Hematopoietic multipotent progenitor cell treated with erythropoietin and hydrocortisone succinate and interleukin-3 and kit ligand, for 6 days (in vitro differentiated cells): ENCODE measurements at places on chromosomes 1 and 21.

DNA sequence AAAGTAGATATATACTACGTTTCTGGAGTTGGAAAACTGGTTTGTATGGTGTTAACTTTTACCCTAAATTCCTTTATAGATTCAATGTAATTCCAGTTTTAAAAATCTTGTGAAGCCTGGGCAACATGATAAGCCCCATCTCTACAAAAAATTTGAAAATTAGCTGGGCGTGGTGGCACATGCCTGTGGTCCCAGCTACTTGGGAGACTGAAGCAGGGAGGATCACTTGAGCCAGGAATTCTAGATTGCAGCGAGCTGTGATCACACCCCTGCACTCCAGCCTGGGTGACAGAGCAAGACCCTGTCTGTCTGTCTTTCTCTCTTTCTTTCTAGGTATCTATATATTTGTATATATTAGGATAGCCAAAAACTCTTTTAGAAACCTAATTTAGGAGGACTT lies 141.9 kb downstream of the CLEC20A start:
- DNase-seq: no peak

GRCh38 chr1:82366689-82367088 lies 566.0 kb downstream of the ADGRL2 start:
- no peak for DNase-seq

- peak; percentile 35 for DNase-seq
Observed at GRCh38 chr1:201791779-201792173, 37.2 kb upstream of the IPO9 start.

- no peak for DNase-seq
Observed at GRCh38 chr1:185368313-185368855, 51.3 kb upstream of the IVNS1ABP start.

DNA sequence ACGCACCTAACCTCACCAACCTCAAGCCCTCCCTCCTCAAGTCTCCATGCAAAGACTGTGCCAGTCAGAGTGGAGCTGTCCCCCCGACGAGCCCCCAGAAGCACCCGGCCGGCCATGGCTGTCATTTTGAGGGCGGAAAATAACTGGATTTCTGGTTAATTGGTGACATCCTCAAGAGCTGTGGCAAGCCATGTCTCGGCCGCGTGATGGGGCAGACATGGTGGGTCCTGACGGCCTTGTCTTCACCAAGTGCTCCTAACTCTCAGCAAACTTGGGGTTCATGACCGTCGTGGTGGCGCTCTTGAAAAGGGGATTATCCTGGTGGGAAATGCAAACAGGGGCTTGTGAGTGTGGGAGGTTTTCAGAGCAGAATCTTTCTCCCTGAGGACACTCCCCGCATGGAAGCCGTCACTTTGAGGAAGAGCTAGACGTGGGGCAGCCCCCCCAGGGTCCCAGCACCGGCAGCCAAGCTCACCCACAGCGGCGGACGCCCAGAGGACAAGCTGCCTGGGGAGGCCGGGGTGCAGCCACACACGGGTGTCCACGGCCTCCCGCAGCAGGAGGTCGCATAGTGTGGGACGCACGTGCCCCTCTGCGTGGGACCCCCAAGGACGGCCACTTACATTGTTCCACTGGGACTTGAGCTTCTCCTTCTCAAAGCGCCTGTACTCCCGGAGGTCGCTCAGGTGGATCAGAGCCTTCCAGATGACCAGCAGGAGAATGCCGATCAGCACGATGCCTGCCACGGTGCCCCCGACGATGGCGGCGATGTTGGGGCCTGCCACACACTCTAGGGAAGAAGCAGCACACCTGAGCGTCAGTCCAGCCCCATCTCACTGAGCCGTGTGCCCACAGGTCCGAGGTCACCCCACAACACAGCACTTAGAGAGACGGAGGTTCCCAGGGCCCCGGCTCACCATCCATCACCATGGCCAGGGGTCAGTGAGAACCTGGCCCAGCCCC lies 12.9 kb upstream of the PTTG1IP start:
- no peak for DNase-seq

DNA sequence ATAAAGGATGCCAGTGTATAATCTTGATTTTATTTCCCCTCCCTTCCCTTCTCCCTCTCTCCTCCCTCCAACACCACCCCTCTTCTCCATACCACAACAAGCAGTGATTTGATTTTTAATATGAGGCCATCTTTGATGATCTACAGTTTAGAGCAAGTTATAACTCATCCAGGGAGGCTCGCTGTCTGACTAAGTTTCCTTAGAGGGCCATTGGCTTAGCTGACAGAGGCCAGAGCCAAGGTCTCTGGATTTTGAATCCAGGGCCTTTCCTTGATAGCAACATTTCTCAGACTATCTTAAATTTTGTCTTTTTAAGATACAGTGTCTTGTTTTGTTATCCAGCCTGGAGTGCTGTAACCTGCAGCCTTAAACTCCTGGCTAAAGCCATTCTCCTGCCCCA lies 431.0 kb upstream of the USP24 start:
- no peak for DNase-seq

DNA sequence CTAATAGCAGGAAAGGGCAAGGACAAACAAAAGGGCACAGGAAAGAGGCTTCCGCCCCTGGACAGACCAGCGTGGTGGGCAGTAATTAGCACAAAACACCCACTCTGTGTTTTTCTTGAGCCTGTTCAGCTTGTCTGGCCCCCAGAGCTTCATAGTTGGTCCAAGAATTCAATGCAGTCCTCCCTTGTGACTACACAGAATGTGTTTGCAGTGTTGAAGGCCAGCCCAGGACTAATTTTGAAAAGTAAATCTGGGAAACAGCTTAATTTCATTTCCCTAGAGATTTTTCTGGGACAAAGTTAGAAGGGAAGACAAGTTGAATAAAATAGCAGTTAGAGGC lies 49.2 kb upstream of the LMO4 start:
- DNase-seq: no peak

DNA sequence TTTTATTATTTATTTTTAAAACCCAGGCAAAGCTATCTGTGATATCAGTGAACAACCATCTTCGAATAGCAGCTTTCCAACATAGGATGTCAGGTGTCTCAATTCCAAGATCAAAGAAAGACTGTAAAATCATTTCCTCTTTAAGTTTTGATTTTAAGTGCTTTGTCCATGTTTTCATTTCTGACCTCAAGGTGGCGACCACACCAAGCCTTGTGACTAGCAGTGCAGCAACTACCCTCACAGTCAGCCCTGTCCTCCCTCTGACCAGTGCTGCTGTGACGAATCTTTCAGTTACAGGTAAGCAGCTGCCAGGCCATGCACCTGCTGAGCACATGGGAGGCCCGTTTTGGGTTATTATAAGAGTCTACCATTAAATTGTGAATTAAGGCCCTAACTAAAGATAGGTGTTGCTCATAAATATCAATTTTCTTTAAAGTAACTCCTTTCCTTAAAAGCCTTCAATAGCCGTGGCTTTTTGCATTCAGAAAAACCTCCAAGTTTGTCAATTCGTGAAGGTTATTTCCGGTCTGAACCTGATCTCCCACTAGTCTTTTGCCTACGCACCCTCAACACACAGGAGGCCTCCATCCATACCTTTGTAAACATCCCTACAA lies 117.0 kb downstream of the CD247 start:
- peak; percentile 70 for DNase-seq

- DNase-seq: no peak
Observed at GRCh38 chr1:71054791-71055190, 7.2 kb upstream of the PTGER3 start.

- no peak for DNase-seq
Observed at GRCh38 chr1:222784916-222785315, 29.9 kb upstream of the DISP1 start.

- DNase-seq: no peak
Observed at GRCh38 chr1:214548988-214549387, 2.4 kb downstream of the PTPN14 start.

GRCh38 chr21:46284077-46284644 lies 1.2 kb downstream of the MCM3AP start:
- DNase-seq: peak; percentile 41

- no peak for DNase-seq
Observed at GRCh38 chr1:90622666-90623065, 94.4 kb downstream of the BARHL2 start.

- no peak for DNase-seq
Observed at GRCh38 chr1:184562806-184563205, 176.0 kb downstream of the C1orf21 start.

- DNase-seq: no peak
Observed at GRCh38 chr1:43348809-43349593, 9.8 kb upstream of the CDC20 start.

- DNase-seq: no peak
Observed at GRCh38 chr1:72759486-72759885, 477.1 kb upstream of the NEGR1 start.

- DNase-seq: no peak
Observed at GRCh38 chr1:40808002-40808401, 24.4 kb downstream of the KCNQ4 start.

GRCh38 chr1:61536174-61537108 lies 188.5 kb downstream of the TM2D1 start:
- no peak for DNase-seq

DNA sequence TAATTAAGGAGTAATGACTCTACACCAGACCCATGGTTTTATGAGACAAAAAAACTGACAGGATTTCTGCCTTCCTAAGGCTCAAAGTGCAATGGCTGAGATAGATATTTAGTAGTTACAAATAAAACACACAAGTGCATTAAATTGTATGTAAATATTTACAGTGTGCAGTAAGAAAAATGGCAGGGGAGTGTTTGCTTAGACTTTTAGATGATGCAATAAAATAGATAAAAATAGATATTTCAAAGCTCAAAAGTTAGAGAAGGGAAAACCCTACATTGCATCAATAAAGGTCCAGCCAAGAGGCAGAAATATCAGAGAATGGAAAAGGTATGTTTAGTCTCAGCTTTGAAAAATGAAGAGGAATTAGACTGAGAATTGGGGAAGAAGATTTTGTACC lies 226.3 kb upstream of the FGGY start:
- DNase-seq: no peak

- no peak for DNase-seq
Observed at GRCh38 chr1:206930210-206930798, 8.6 kb upstream of the FCMR start.

DNA sequence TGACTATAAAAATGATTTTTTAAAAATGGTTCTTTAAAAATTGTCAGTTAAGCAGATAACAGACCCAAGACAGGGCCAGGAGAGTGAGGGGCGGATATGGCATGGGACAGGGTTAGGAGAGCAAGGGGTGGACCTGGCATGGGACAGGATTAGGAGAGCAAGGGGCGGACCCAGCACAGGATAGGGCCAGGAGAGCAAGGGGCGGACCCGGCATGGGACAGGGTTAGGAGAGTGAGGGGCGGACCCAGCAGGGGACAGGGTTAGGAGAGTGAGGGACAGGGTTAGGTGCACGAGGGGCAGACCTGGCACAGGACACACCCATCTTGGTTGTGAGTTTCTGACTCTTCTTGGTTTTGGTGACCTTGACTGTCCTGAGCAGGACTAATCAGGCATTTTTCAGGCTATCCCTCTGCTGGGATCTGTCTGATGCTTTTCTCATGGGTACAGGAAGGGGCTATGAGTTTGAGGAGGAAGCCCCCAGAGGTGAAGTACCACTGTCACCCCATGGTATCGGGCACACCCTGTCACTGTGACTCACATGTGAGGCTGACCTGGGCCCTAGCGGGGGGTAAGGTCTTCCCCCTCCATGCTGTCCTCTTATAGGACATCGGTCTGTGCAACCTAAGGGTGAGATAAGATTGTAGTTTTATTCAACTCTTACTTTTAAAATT lies 159.0 kb upstream of the COL6A1 start:
- DNase-seq: no peak

- no peak for DNase-seq
Observed at GRCh38 chr1:8474369-8474768, 156.5 kb downstream of the SLC45A1 start.

- DNase-seq: no peak
Observed at GRCh38 chr1:75034376-75034775, 99.8 kb upstream of the LHX8 start.

DNA sequence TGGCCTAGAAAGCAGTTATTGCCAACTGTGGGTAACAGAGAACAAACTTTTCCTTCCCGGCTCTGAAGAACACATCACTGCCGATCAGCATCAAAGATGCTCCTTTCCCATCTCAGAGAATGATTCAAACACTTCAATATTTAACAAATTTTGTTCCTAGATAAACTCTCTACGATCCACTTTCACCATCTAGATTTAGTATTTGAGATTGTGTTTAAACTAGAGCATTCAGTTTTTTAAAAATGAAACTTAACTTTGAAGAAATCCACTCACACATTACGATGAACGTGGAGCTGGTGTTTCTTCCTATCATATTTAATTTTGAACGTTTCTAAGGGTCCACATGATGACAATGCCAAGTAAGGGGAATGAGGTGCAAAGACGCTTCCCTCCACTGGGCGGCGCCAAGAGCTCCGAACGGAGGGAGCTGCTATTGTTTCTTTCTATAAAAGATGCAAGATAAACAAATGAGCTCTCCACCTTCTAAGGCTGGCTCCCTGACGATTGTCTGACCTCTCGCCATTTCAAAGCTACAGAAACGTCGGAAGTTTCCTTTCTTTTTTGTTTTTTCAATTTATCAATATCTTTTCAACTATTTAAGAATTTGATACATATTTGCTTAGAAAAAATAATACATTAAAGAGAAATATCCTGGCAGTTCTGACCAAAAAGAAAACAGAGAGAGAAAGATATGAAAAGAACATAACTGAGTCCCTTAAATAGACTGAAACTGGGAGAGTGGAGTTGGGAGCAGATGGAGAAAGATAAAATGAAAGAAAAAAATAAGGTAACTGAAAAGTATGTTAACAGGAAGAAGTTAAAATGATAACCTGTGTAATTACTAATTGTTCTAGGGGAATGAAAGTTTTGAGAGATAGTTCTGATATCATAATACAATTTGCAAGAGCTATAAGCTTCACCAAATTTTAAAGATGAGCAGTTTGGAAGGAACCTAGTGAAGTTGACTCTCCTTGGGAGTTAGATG lies 4.4 kb upstream of the BARHL2 start:
- peak; percentile 84 for DNase-seq

- DNase-seq: no peak
Observed at GRCh38 chr1:203663294-203663693, 36.7 kb downstream of the ATP2B4 start.

DNA sequence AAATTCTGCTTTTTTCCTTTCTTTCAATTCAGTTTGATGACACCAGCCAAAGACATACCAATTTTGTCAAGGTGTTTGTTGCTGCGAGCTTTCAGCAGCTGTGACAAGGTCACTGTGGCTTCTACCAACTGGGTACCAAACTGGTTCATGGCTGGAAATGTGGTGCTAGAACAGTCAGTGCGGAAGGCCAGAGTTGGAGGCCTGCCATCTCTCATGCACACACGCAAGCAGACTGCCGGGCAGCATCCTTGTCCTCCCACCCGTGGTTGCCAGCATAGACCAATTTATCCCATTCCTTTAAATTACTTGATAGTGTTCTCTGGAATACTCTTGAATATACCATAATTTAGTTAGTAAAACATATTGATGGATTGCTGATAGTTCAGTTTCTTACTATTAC lies 79.9 kb upstream of the GPR52 start:
- no peak for DNase-seq

DNA sequence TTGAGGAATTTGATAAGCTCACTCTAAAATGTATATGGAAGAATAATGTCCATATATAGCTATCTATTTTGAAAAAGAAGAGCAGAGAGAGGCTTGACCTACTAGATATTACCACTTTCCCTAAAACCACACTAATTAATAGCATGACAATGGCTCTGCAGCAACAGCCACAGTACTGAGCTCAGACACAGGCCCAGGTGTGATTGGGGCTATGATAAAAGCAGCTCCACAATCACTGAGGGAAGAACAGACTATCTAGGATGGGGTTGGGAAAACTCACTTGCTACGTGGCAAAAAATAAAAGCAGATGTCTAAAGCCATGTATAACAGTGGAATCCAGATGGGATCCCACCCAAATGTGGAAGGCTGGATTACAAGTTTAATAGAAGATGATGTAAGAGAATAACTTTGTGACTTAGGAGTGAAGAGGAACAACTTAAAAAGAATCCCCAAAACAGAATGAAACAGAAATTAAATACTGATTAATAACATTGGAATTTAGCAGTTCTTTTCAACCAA lies 80.8 kb upstream of the RAB4A start:
- DNase-seq: no peak
